Activated T-helper 1 cell treated with anti-CD3 and anti-CD28 coated beads, Interleukin-2, amount 50 U/mL, for 16 hours (primary cell): ENCODE measurements at places on chromosomes 3 and 15.

DNA sequence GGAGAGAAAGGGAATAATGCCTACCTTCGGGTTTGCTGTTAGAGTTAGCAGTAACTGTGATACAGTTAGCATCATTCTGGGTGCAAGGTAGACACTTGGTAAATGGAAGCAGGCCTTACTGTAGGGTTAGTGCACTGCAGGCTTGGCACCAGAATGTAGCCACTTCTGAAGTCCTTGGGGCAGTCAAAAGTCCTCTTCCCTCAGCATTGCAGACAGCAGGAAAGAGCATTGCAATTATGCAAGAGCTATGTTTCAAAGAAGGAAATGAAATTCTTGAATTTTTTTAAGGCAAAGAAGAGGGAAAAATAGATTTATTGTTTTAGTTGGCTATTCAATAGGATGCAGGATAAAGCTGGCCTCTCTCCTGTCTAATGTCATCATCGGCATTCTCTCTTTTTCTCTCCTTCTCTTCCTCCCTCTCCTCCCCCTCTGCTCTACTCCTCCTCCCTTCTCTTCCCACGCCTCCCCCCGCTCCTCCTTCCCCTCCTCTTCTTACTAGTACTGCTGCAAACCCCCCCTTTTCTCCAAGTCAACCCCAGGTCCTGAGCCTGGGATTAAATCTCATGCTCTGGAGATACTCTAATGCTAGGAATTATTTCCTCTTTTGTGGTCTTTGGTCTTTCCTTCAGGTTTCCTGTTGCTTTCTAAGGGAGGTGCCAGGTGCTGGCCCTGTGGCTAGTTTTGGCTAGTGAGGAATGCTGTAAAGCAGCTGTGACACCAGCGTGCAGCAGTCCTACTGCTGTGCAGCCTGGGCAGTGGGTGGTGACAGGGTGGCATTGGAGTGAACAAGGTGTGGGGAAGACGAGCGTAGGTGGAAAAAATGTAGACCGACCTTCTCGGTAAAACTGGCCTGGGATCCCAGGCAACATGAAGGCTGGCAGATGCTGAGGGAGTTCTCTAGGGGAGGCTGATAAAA lies 21.7 kb downstream of the EEFSEC start:
- no peak for DNase-seq

GRCh38 chr3:61649381-61650170 lies 88.2 kb downstream of the PTPRG start:
- DNase-seq, result no peak

DNA sequence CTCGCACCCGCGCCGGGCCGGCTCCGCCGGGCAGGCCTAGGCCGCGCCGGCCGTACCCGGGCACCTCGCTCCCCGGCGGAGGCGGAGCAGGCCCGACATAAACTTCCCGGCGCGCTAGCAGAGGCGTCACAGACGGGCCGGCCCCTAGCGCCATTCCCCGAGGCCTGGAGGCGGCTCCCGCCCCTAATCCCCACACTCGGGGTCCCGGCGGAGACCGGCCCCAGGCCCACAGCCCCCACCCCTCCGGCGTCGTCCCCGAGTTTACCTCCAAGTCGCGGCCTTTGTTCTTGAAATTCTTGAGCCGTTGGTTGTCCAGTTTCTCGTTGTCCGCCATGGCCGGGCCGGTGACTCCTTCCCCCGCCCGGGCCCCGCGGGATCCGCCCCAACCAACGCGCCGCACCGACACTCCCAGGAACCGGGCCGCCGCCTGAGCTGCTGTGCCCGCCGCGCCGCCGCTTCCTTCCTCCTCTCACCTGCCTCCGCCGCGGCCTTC lies 376 bp downstream of the KPNA4 start:
- DNase-seq, result no peak

DNA sequence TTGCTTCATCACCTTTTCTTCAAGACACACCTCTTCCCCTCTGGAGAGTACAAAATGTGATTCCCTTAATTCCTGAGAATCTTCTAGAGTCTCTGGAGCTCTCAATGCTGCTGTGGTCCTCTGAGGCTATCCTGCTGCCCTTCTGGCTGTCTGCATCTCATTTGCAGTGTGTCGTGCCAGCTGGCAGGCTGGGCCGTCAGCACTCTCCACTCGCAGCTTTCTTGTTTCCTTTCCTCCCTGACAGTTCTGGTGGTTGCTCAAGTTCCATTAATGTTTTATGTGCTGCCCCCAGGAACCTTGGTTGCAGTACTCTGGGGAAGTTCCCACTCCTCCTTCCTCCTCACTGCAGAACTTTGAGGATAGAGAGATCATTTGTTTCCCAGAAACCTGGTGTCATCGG lies 210.8 kb upstream of the ROPN1 start:
- no peak for DNase-seq
